H54 (cell line): ENCODE measurements at places on chromosomes 5 and 9.
A peak's percentile ranks its signal among the peaks of the same experiment; 100 is the strongest.

DNA sequence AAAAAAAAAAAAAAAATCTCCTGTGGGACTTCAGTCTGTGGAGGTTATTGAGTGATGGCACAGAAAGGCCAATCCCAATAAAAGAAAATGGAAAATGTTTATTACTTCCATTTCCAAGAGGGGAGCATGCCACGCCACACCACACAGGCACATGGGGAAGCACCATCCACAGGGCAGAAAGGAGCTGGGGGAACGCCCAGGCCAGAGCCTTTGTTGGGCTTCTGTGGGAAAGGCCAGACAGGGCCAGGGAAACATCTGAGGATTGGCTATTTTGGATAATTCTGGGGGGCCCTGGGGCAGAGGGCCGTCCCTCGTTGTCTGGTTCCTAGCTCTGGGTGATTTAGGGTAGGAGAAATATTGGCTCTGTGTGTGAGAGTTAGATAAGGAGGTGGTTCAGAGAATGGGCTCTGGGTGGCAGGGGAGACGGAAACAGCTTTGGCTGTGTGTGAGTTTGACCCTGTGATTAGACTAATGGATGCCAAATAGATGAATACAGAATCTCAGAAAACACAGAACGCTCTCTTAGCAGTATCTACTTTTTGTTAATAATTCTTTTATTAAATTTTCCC lies 49.0 kb upstream of the ABL1 start:
- DNase-seq: no peak

DNA sequence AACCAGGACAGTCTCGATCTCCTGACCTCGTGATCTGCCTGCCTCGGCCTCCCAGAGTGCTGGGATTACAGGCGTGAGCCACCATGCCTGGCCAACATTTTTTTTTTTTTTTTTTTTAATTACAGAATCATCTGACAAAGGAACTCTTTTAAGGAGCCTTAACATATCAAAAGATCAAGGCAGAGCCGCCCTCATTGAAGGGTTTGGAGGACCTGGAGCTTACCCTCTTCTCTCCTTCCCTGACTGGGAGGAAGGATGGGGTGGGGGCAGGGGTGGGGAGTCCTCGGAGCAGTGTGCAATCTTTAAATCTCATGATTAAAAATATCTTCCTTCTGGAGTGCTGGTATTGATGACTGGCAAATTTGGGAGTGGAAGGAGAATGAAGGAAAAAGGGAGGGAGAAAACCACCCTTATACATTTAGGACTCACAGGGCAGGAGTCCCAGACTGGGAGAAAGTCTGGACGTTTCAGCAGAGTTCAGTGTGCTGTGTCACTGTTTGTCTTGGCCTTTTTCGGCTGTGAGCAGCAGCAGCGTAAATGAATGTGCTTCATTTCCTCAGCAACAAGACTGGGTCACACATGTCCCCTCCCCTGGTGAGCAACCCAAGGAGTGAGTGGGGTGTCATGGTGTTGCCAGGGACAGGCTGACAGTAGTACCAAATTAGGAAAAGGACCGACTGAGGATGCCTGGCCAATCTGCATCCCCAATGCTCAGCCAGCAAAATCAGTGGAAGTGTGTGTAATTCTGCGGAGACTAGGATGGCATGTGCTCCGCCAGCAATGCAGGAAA lies 115.3 kb upstream of the BNC2 start:
- DNase-seq: no peak

DNA sequence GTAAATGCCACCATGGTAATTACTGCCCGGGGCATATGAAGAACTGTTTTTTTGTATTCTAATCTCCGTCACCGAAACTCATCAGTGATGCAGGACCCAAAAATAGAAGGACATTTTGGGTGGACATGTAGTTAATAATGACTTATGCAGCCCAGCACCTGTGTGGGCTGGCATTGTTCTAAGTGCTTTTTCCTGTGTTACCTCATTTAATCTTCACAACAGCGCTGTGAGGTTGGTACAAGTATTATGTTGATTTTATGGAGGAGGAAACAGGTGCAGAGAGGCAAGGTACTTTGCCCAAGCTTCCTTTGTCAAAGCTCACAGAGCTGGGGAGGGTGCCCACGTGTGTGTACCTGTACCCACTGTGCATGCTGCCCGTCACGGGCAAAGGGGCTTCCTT lies 58.4 kb downstream of the DAPK1 start:
- no peak for DNase-seq

DNA sequence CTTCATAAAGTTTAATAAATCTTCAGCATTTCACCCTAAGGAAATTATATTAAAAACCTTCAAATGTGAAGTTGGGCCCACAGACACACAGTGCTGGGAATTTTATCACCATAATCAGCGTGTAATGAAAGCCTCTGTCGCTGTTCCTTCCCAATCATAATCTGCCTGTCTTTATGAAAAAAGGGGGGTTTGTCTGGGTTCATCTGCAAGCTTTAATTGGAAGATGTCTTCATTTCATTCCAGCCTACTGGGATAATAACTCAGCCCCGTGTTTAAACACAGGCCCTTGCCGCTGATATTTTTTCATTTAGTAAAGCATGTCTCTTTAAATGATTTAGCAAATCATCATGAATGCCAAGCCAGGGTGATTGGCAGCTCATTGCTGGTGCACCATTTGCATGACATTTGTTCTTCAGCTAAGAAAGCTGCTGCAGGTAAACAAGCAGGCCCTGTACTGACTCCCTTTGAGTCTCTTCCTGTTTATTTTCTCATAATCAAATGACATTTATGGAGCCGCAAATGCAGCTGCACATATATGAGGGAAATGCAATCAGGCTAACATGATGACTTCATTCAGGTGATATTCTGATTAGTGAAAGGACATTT lies 362.9 kb upstream of the TLE4 start:
- no peak for DNase-seq

GRCh38 chr9:22425551-22425950 lies 21.1 kb upstream of the DMRTA1 start:
- DNase-seq: no peak

DNA sequence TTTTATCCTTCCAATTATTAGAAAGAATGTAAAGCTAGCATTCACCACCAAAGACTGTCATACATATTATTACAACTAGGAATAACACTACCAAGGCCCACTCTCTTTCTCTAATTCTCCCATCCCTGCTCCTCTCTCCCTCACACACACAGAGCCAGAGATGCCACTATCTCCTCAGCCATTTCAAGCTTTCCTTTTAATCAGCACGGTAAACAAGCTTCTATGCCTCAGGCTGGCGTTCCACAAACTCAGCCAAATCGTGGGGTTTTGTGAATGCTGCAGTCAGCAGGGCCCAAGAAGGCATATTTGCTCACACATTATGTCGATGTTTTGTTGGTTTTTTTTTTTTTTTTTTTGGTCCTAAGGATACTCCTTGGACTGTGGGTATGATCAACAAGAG lies 979.9 kb upstream of the DMAC1 start:
- no peak for DNase-seq

DNA sequence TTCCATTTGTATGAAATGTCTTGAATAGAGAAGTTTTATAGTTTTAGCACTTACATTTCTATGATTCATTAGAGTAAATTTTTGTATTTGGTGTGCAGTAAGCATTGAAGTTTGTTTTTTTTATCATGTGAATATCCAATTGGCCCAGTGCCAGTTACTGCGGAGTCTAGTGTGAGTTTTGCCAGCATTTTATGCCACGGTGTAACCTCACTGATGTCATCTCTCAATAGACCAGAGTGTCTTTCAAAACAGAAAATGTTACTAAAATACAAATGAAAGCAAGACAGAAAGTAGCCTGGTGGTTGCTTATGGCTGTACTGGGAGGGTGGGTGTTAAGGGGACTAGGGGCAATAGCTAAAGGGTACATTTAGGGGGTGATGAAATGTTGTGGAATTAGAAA lies 62.8 kb downstream of the IPPK start:
- no peak for DNase-seq

- DNase-seq: no peak
Measured at GRCh38 chr5:157365732-157366131, 94.3 kb upstream of the NIPAL4 start.

DNA sequence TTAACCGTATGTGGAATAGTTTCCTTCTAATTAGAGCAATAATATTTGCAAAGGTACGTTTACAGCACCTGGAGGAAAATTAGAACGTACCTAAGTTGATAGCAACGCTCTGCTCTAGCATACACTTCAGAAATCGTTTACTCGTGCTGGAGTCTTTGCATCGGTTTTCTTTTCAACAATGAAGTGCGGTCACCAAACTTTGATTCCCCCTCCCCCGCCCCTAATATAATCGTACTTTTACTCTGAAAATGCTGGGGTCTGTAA lies 506 bp downstream of the ADAMTS19 start:
- no peak for DNase-seq

DNA sequence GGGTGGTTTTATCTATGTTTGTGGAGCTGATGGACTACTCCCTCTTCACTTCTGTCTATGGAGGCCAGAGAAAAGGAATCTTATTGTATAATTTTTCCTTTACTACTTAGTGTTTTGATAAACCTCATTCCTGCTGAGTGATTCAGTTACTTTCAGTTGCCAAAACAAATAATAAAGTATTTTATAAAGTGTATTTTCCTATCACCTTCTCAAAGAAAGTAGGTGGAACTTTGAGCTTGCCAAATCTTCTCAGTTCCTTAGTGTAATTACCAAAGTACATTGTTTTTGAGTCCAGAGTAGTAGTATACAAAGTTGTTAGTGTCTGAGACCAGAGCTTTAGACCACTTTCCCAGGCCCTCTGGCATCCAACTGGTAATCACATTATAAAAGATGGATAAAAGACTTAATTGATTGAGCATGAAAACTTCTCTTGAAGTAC lies 13.5 kb downstream of the RABGAP1 start:
- peak; percentile 13 for DNase-seq

GRCh38 chr9:103371152-103371551 lies 376.0 kb downstream of the CYLC2 start:
- DNase-seq: no peak
